ENCODE measurements at places on chromosomes 6 and 20.

GRCh38 chr6:12119085-12119588, 107.0 kb downstream of the HIVEP1 start:
- DNase-seq = peak; percentile 63

DNA sequence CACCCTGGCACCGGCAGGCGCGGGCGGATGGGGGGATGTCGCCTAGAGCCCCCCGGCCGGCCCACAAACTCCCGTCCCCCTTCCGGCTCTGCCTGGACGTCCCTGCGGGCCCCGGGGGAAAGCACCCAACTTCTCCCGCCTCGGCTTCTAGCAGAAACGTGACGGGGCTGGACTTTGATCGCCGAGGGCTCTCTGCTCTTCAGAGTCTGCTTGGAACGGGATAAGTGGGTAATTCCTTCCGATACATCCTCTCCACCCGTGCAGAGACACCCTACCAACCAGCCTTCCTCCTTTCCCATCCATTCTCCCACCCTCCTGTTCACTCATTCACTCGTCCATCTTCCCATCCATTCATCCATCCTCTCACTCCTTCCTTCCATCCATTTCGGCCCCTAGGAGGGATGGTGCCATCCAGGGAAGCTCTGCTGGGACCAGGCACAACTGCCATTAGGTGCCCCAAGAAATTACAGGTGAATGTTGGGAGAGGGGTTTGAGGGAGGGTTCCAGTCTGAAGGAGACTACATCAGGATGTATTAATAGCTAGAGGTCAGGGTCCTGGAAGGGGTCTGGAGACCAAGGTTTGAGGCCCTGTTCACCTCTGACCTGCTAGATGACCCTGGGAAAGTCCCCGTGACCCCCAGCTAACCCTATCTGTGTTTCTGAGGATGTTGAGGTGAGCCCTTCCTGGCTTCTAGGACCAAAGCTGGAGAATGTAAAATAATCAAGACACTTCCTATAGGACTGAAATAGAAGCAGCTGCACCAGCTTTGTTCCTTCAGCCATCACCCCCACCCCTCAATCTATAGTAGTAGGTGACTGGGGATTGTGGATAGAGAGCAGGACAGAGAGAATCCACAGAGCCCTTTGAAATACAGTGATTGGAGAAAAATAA, 538 bp downstream of the TTLL9 start:
- DNase-seq = no peak

- DNase-seq = no peak
These were observed 22.6 kb downstream of the SLC2A12 start for GRCh38 chr6:134029495-134030455.

DNA sequence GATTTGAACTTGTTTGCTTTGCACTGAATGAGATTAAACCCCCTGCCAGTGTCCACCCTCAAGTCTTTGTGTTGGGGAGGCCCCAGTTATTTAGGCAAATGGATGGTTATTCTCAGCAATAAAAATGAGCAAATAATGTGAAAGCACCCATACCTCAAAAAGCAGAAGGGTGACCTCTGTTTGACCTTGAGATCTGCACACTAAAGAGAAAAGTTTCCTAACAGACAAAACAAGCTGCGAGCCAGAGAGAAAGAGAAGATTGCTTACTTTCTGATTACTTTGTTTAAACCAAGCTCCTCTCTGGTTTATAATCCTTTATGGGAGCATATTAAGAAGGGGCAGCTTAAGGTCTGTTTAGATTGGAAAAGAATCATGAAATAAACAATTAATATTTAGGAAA, 30.4 kb upstream of the TRERF1 start:
- DNase-seq = no peak

- DNase-seq = no peak
These were observed 93.3 kb downstream of the UTRN start for GRCh38 chr6:144378437-144378836.

DNA sequence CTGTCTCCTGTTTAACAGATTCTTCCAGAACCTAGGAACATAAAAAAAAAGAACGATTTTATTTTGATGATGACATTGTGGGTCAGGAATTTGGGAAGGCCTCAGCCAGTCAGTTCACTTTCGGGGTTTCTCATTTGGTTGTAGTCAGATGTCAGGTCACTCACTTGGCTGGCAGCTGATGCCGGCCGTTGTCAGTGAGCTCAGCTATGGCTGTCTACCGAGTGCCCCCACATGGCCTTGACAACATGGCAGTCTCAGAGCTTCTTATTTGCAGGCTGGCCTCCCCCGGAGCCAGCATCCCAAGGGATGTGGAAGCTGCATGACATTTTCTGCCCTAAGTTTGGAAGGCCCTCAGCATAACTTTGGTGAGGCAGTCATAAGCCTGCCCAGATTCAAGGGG, 11.5 kb downstream of the RNF217 start:
- no peak for DNase-seq

GRCh38 chr6:160428069-160428430, 79.9 kb downstream of the SLC22A3 start:
- DNase-seq = no peak

Measured in naive thymus-derived CD4-positive, alpha-beta T cell (primary cell).